ENCODE measurements at places on chromosomes 16 and 17.

- DNase-seq, result no peak
These were observed 40.7 kb upstream of the TANC2 start for GRCh38 chr17:62925267-62925836.

DNA sequence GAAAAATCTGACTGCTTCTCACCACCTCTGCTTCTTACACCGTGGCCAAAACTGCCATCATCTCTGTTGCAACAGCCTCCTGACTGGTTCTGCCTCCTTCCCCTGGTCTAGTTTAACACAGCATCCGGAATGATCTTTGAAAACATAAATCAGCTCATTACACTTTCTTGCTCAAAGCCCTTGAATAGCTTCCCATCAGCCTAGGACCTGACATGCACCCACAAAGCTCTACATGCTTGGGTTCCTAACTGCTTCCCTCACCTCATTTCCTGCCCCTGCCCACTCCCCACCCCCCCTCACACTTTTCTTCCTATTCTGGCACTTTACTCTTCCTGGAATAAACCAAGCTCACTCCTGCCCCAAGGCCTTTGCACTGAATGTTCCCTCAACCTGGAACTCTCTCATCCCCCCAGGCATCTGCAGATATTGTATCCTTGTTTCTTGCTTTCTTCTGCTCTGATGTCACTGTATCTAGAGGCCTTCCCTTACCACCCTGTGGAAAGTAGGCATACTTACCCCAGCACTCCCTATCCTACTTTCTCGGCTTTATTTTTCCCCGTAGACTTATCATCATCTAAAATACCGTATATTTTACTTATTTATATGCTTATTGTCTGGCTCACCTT is 112.4 kb downstream of the FTO start:
- DNase-seq, result no peak

- no peak for DNase-seq
These were observed at the start of gene NEURL4 for GRCh38 chr17:7328840-7329373. Gene NEURL4 (minus strand): TSS chr17:7329335. CDS start chr17:7329312, 23 bp downstream.

DNA sequence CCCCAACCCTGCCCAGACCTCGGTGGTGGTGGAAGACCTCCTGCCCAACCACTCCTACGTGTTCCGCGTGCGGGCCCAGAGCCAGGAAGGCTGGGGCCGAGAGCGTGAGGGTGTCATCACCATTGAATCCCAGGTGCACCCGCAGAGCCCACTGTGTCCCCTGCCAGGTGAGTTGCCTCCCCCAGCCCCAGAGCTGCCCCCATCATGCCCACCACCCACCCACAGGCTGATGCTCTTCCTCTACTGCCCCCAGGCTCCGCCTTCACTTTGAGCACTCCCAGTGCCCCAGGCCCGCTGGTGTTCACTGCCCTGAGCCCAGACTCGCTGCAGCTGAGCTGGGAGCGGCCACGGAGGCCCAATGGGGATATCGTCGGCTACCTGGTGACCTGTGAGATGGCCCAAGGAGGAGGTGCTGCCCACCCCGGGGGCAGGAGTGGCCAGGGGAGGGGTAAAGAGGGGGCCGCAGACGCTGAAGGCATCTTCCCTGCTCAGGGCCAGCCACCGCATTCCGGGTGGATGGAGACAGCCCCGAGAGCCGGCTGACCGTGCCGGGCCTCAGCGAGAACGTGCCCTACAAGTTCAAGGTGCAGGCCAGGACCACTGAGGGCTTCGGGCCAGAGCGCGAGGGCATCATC is 8.4 kb downstream of the GALK1 start:
- DNase-seq, result no peak

DNA sequence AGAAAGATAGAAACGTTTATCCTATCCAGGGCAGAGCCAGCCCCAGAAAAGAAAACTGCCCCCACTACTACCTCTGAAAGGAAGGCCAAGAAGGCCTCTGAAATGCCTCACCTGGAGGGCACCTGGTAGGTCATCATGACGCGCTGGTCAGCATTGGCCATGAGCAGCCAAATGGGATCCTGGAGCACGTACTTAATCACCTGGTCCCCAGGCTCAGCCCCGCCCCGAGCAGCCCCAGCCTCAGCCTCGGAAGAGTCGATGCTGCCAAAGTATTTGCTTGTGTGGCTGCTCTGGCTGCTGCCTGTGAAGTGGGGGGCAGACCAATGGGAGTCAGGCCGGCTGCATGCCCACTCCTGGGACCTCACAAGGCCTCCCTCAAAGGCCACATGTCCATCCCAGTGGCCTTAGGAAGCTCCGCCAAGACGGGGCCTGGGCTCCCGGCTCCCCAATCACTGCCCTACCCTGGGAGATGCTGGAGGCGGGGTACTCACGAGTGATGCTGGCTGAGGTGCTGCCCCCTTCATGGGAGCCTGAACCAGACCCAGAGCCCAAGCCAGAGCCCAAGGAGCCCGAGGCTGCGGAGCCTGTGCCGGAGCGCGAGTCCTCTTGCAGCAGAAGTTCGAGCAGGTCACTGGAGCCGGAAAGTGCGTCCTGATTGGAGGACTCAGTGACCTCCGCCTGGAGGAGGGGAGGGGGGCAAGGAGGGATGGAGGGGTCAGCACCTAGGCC is 9.9 kb downstream of the PER1 start:
- DNase-seq, result no peak

- no peak for DNase-seq
These were observed 15.7 kb upstream of the MT4 start for GRCh38 chr16:56549161-56549560.

- no peak for DNase-seq
These were observed 228.6 kb upstream of the SDK2 start for GRCh38 chr17:73872816-73873215.
